Stimulated activated CD4-positive, alpha-beta T cell treated with anti-CD3 and anti-CD28 coated beads, Interleukin-15, amount 100 ng/mL, for 1 hour (primary cell): ENCODE measurements at places on chromosomes 7 and 10.

DNA sequence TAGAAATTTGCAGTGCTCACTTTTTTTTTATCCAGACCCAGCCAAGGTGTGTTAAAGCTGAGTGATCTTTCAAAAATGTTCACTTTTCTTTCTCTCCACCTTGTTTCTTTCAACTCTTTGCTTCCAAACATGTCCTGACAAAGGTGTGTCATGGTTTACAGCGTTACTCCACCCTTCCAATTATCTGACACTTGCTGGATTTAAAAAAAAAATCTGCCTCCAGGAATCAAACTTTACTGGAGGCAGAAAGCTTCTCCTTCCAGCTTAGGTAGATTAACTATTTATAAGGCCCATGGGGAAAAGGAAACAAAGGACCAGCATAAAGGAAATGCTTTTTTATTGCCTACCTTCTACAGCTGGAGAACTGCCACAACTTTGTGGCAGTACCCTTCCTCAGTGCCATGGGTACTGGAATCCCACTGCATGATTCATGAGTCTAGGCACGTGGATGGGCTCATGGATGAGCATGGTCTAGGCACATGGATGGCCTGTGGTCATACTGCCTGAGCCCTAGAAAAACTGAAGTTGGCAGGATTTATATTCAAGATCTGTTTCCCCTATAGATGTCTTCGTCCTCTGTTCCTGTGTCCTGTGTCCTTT lies at the start of gene COL17A1:
Gene COL17A1 (minus strand): TSS at position 80 of the 600 bp plus-strand sequence. CDS start 5,207 bp downstream, outside the sequence.
- no peak for DNase-seq

- no peak for DNase-seq
These were observed 51.1 kb downstream of the ADCYAP1R1 start for GRCh38 chr7:31102973-31103850.

GRCh38 chr7:35722054-35722849 lies 27.3 kb upstream of the HERPUD2 start:
- DNase-seq = no peak

- DNase-seq = no peak
These were observed 146.5 kb downstream of the TMEM178B start for GRCh38 chr7:141220263-141220880.
